Posterior cingulate gyrus (tissue), 11 donors: ENCODE measurements at places on chromosomes 4 and X.

- DNase-seq: no peak
These were observed 806.3 kb downstream of the STIM2 start for GRCh38 chr4:27666943-27667342.

DNA sequence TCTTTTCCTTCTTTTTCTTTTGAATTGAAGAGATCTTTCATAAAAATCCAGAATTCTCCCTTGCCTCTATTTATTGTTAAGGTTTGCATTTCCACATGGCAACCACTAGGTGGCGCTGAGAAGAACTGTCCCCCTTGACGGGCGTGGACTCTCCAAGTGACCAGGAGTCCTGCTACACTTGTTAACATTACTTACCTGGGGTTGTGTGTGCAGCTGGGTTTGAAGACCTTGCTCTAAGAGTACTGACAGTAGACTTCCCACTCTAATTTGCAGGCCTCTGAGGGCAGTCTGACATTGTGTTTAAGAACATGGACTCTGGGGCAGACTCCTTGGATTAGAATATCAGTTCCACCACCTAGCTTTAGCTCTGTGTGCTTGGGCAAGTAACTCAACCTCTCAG is 52.8 kb downstream of the GPRIN3 start:
- no peak for DNase-seq

- DNase-seq: no peak
These were observed 64.0 kb downstream of the MID1 start for GRCh38 chrX:10556405-10556804.

- no peak for DNase-seq
These were observed 8.8 kb downstream of the CHST7 start for GRCh38 chrX:46582325-46582724.

GRCh38 chrX:93594780-93595179 is 78.6 kb downstream of the NAP1L3 start:
- no peak for DNase-seq
